ENCODE measurements at places on chromosomes 6 and 20. TPM values are rescaled to one million over a fixed set of nuclear protein-coding genes. Genes with fewer than 3 reads are reported as not detected.

GRCh38 chr6:150204705-150205472 lies 62.0 kb downstream of the PPP1R14C start:
- DNase-seq: no peak

DNA sequence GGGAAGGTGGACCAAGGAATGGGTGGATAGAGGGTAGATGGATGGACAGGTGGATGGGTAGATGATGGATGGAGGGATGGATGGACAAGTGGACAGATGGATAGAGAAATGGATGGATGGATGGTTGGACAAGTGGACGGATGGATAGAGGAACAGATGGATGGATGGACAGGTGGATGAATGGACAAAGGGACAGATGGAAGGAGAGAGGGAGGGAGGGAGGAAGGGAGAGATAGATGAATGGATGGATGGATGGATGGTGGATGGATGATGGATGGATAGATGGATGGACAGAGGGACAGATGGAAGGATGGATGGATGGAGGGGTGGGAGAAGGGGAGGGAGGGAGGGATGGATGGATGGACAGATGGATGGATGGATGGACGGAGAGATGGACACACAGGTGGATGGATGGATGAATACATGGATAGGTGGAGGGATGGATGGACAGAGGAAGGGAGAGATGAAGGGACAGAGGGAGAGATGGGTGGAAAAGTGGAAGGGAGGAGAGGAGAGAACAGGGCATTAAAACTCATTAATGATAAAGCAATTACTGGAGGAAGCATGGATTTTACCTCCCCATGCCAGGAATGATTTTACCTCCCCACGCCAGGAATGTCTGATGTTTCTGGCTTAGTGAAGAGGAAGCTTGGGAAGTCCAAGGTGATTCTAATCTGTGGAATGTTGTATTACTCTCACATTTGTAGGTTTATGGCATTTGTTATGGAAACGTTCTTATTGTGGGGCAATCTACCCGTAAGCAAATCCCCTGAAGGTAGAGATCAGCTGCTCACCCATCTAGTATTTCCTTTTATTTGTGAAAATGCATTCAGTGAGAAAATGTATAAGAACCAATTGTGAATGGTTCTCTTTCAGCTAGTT lies 383.3 kb downstream of the TAF4 start:
- no peak for DNase-seq

DNA sequence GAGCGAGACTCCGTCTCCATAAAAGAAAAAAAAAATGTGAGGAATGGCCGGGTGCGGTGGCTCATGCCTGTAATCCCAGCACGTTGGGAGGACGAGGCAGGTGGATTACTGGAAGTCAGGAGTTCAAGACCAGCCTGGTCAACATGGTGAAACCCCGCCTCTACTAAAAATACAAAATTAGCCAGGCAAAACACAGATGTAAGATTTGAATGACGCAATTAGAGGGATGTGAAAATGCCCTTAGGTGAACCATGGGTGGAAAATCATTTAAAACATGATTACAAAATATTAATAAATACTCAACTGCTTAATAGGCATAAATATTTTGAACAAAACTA lies 20.9 kb downstream of the COL9A3 start:
- no peak for DNase-seq

- no peak for DNase-seq
These were observed 195.3 kb downstream of the GJA1 start for GRCh38 chr6:121630716-121631115.

GRCh38 chr6:18973251-18973650 lies 586.1 kb downstream of the RNF144B start:
- peak; percentile 2 for DNase-seq

DNA sequence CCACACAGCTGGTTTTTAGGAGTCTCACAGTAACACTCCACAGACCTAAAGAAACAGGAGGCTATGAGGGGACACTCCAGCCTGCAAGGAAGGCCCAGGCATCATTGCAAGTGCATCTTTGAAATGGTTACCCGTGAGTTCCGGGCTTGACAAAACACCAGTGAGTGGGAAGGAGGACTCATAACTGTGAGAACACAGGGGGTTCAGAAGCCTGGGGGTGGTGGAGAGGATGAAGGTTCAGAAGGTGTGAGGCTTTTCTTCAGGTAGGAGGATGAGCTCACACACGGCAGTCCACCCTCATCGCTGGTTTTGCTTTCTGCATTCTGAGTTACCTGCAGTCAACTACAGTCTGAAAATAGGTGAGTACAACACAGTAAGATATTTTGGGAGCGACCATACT lies 39.9 kb downstream of the MAP7 start:
- DNase-seq: no peak

DNA sequence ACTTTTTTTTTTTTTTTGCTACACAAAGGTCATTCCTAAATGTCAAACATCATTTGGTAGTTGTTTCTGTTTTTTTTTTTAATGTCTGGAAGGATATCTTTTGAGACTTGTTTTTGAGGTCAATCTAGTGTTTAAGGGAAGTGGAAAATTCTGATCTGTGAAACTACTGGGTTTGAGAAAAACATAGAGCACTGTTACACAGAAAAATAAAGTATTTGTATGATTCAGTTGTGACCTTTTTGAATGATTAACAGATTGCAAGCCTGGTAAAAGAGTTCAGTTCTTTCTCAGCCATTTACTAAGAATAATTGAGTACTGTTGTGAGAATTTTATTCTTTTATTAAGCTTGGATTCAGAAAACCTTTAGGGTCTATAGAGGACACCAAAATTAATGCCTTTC lies 276.7 kb downstream of the ADGRB3 start:
- DNase-seq: no peak

DNA sequence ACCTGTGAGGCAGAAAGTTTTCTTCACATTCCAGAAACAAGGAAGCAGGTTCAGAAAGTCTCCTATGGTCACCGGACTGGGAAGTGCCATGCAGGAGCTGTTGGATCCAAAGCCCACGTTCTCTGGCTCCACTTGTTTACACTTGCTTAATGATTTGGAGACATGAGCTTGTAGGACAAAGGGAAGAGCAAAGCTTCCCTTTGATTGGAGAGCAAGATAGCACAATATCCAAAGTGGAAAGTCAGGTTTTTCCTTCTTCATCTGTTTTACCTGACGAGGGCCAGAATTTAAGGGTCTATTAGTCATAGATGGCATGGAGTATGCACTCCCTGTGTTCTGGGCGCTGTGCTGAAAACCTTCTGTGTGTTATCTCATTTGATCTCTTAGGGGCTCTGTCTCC lies 81.2 kb downstream of the PDE7B start:
- DNase-seq: no peak

DNA sequence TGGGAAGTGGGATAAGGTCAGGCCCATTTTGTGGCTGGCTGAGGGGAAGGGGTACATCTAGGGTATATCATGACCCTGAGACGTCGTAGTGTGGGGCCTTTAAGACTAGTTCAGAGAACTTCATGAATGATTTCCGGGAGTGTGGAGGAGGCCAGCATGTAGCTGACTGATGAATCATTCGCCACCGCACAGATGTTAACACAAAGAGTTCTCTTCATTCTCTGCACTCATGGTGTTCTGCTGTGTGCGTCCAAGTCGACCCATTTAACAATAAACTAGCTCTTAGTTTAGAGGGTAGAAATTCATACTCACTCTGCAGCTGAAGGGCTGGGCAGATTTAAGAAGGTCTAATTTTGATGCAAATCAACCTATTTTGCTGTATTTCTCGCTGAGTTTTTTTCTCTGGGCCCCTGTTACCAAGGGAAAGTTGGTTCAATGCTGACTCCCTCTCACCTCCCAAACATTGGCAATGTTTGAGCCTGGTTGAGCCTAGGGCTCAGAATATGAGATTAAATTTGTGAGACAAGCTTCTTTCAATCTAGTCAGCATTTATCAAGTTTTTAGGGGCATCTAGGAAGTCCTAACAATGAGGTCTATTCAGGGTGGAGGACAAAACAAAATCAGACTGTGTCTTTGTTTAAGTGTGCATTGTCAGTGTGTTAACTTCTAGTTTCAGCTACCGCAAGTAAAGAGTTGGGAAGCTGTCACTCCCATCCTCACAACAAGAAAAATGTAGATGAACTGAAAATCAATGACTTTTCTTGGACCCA lies 106.8 kb upstream of the CBLN4 start:
- DNase-seq: no peak

DNA sequence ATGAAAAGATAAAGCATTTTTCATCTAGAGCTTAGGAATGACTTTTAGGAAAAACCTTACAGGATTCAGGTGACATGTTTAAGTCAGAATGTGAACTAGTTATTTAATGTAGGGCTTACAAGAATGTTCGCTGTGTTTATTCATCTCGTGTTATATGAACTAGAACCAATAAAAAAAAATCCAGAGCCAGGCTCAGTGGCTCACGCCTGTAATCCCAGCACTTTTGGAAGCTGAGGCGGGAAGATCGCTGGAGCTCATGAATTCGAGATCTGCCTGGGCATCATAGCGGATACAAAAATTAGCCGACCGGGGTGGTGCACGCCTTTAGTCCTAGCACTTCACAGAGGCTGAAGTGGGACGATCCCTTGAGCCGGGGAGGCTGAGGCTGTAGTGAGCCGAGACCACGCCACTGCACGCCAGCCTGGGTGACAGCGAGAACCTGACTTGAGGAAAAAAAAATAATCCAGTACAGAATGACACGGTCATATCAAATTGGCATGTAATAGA lies 46.3 kb downstream of the OR2B2 start:
- DNase-seq: no peak

- DNase-seq: no peak
These were observed 14.2 kb upstream of the UNC93A start for GRCh38 chr6:167276772-167277533.

DNA sequence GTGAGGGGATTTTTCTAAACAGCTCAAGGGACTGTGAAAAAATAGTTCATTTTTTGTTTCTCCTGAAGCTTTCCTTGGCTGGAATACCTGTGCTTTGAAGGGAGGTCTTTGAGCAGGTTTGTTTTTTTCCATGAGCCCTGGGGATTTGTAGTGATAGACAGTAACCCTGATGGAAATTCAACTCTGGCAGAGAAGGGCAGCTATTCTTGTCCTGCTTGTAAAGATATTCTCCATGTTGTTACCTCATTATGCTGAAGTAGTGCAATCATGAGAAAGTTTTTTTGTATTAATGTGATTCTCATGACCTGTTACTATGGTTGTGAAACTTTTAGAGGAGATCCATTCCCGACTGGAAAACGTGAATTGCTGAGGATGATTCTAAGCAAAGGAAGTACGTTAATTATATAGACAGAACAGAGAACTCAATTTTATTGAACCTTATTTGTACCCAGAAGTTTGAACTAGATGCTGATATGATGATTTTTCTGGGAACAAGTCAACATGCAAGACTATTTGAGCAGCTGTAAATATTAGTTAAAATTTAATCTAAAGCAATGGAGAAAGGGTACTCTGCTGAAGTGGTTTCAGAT lies 12.5 kb downstream of the UTRN start:
- no peak for DNase-seq

DNA sequence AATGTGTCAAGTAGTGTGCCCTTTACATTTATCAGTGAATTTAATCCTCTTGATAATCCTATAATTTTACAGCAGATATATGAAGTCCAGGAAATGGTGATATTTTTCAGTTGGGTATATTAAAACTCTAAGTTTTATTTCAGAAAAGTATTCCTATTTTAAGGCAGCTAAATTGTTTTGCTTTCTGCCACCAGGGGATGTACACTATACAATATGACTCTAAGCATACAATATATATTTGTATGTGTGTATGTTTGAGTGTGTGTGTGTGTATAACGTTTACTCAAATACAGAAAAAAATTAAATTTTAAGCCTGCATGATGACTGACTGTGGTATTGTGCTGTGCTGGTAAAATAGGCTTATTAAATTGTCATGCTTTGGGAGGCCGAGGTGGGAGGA lies 102.0 kb upstream of the RUNX2 start:
- DNase-seq: no peak

- DNase-seq: no peak
These were observed 34.2 kb upstream of the GFRAL start for GRCh38 chr6:55293116-55293515.

DNA sequence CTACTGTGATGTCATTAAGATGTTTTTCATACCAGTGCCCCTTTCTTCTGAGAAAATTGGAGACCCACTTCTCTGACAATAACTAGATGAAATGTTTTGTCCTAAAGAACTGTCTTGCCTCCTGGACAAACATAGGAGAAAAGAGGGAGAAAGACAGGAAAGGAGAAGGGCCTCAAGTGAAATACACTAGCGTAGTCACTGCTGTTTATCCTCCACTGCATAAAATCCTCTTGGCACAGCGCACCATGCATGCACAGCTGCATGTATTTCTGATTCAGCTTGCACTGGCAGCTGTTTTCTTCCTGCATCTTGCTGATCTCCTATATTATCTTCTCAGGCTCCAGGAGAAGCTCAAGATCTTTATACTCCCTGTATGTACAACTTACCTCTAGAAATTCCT lies 158.0 kb upstream of the BMP5 start:
- no peak for DNase-seq

DNA sequence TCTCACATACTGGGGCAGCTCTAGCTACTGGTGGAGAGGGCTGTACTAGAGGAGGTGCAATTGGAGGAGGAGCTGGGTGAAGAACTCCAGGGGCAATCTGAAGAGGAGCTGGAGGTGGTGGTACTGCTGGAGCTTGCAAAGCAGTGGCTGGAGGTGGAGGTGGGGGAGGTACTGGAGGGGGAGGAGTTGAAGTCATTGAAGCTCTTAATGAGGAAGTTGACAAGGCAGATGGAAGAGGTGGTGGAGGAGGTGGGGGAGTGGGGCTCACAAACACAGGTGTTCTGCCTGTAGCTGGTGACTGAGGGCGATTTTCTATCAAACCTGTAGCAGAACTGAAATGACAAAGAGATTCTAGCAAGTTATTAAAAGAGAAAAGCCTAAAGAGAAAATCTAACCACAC lies 77.6 kb downstream of the WASF1 start:
- DNase-seq: no peak

DNA sequence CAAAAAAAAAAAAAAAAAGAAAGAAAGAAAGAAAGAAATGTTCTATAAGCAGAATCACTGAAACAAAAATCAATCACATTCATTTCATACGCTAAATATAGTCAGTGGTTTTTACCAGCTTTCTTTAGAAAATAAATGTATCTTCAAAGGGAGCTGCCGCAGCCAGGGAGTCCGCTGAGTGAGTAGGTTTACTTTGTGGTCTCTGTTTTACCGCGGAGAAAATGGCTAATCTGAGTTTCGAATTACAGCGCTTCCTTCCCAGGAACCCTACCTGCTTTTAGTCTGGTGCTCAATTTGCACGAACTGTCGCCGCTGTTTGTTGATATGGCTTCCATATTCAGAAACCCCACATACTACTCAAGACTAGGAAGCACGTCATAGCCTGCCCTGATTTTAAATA lies 102.4 kb downstream of the TFAP2A start:
- no peak for DNase-seq

GRCh38 chr6:14996892-14997291 lies 249.0 kb upstream of the JARID2 start:
- DNase-seq: no peak

- no peak for DNase-seq
These were observed 147.7 kb downstream of the MRPL14 start for GRCh38 chr6:43979525-43979924.

Gene FLRT3
- total RNA-seq: 40.5 TPM

Gene GINS1
- 12.1 TPM for total RNA-seq

Gene PBOV1
- total RNA-seq: not detected

Gene BPIFA1
- not detected for total RNA-seq

Gene ADGB
- total RNA-seq: 0.36 TPM

Gene PDYN
- total RNA-seq: 0.45 TPM
